ENCODE measurements at places on chromosomes 6 and 20.
A peak's percentile ranks its signal among the peaks of the same experiment; 100 is the strongest.

DNA sequence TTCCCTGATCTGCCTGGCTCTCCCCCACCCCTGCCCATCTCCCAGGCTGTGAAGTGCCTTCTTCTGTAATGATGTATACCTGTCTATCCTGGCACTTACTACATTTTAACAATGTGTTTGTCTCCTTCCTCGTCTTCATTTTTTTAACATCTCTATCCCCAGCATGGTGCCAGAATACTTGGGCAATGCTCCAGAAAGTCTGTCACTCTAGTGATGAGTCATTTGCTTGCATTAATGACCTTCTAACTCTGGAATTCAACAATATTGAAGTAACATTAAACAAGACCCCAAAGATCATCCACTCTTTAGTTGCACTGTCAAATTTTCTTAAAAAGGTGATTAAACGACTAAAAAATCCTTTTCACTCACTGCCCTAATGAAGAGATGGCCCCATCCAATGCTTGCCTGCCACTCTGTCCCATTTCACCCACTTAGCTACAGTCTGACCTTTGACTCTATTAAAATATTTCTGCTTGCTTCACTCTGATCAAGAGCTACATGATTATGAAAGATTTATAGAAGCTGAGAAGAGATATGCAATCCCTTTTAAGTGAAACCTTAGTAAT is 7.7 kb upstream of the KLHL31 start:
- DNase-seq: peak; percentile 41

GRCh38 chr20:13581451-13581850 is 57.3 kb downstream of the TASP1 start:
- no peak for DNase-seq

GRCh38 chr6:39882531-39882899 is 51.7 kb downstream of the MOCS1 start:
- DNase-seq: peak; percentile 99

- no peak for DNase-seq
Measured at GRCh38 chr20:11255860-11256259, 582.1 kb upstream of the JAG1 start.

DNA sequence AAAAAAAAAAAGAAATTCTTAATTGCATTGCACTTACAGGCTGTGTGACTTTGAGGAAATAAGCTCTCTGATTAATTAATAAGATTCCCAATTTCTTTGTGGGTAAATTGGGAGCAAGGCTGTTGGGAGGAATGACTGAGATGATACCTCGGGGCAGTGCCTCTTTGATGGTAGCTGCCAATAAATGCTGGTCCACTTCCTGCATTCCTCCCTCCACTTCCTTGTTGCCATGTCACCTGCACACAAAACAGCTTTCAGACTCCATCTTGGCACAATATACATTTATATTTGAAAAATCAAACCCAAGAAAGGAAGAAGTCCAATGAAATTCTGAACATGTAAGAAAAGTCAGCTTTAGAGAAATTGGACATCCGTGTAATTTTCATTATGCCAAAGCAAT is 45.1 kb downstream of the MTHFD1L start:
- no peak for DNase-seq

- no peak for DNase-seq
Measured at GRCh38 chr6:32074996-32075532, 34.1 kb downstream of the TNXB start.

Measured in fibroblast of skin of left biceps (primary cell).